Mucosa of descending colon (tissue), 3 donors: ENCODE measurements at places on chromosomes 6 and 20. TPM values are rescaled to one million over a fixed set of nuclear protein-coding genes. Genes with fewer than 3 reads are reported as not detected.

Gene C20orf96
- 11.3 TPM for total RNA-seq

Gene LBP
- 0.14 TPM for total RNA-seq

GRCh38 chr6:15922510-15923250 lies 206.2 kb upstream of the MYLIP start:
- no peak for DNase-seq

DNA sequence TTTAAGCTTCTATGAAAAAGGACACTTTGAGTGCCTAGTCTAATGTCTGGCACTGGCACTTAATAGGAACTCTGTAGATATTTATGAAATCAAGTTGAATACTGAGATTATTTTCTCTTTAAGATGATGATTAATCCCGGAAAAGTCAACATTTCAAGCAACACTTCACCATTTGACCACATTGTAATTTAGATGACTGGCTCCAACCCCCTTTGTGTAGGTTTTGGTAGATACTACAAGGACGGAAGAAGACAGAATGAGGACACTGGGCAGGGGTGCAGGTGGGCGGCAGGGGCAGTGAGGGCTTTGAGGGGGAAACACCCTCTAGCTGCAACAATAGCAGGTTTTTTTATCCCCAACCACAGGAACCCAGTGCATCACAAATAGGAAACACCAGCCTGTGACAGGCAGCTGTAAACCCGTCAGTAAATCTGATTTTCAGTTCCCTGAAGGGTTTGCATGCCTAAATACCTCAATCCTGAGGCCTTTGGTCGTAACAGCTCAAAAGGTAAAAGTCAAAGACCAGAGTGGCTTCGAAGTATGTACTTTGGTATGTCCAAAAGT lies 4.6 kb downstream of the DTNBP1 start:
- DNase-seq, result no peak

GRCh38 chr6:31203345-31203979 lies 33.0 kb upstream of the POU5F1 start:
- DNase-seq, result peak; percentile 57

DNA sequence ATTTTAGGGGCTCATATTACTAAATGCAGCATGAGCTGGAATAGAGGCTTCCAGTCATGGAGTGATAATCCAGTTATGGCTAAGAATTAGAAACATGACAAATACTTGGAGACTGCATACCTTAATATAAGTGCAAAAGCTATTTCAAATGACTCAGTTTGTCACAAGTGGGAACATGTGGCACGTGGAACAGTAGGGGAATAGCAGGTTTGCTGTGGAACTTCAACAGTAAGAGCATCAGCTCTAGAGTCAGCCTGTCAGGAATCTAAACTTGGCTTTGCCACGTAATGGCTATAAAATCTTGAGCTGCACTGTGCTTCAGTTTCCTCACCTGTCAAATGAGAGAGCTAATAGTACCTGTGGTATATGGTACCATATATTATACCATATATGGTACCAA lies 62.1 kb downstream of the HTR1B start:
- no peak for DNase-seq

DNA sequence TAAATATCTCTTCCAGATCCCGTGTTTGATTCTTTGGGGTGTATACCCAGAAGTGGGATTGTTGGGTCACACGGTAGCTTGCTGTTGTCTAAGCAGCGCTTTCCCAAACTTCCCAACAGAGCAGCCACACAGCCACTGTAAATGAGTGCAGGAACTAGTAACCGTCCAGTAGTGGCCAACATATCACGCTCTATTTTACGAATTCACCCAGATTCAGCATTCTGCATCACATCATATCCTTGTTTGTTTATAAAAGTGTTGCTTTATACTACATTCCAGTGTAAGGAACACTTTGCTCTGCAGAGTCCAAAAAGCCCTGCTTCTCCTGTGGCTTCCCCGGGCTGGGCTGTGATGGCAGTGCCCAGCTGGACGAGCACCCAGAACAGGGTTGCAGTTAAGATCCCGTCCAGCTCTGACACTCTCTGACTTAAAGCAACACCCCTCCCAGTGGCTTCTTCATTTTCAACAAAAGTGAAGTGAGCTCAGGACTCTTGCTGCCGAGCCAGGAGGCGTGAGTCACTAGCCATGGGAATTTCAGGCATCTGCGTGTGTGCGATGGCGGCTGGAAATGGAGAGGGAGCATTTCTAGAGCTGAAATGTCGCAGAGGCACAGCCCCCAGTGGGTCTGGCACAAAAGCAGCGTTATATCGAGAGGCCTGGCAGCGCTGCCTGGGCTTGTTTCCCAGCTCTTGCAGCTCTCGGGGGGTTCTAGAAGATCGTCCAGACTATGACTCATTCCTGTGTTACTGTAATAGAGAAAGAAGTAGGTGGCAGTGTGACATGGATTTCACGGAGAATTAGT lies 216.3 kb upstream of the ECI2 start:
- peak; percentile 46 for DNase-seq

- no peak for DNase-seq
These were observed 217.0 kb upstream of the CNR1 start for GRCh38 chr6:88383183-88383582.

DNA sequence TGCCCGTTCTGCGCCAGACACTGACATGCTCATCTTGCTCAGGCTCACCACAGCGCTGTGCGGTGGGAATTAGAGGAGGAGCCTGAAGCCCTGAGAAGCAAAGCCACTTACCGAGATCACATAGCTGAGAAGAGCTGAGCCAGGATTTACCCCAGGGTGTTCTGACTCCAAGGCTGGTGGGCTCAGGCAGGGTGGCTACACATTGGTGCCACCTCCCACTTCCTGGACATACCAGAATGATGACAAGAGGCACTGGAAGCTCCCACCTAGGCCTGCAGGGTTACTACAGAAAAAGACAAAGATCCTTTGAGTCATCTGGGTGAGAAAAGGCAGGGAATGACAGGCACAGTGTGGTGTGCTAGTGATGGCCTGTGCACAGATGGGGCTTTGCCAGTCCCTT lies 24.4 kb upstream of the FKBP1A start:
- DNase-seq, result no peak

- DNase-seq, result no peak
These were observed 170.7 kb downstream of the ERMARD start for GRCh38 chr6:169921853-169922824.
